NCI-H524 (cell line): ENCODE measurements at places on chromosomes 16 and 17.

DNA sequence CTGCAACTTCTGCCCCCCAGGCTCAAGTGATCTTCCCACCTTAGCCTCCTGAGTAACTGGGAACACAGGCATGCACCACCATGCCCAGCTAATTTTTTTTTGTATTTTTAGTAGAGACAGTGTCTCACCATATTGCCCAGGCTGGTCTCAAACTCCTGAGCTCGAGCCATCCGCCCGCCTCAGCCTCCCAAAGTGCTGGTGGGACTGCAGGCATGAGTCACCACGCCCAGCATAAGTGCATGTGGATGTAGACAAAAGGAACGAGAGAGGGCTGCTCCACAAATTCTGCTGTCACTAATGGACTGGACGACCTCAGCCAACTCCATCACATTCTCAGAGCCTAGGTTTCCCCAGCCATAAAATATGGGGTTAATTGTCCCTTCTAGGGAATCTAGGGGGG is 7.7 kb upstream of the SP2 start:
- DNase-seq = no peak

DNA sequence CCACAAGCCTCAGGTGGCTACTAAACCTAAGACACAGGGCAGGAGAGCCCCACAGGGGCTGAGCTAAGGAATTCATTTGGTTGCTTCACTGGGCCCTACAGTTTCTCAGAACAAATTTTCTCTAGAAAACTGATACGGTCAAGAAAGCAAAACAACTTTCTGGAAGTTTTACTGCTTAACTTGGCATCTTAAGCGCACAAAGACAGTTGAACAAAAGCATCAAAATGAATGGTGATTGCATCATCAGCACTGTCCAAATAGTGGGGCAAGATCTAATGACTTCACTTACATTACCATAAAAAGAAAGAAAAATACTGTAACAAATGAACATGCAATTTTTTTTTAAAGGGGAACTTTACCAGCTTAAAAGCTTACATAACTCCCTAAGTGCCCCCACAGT is 47.6 kb downstream of the XPO6 start:
- no peak for DNase-seq

DNA sequence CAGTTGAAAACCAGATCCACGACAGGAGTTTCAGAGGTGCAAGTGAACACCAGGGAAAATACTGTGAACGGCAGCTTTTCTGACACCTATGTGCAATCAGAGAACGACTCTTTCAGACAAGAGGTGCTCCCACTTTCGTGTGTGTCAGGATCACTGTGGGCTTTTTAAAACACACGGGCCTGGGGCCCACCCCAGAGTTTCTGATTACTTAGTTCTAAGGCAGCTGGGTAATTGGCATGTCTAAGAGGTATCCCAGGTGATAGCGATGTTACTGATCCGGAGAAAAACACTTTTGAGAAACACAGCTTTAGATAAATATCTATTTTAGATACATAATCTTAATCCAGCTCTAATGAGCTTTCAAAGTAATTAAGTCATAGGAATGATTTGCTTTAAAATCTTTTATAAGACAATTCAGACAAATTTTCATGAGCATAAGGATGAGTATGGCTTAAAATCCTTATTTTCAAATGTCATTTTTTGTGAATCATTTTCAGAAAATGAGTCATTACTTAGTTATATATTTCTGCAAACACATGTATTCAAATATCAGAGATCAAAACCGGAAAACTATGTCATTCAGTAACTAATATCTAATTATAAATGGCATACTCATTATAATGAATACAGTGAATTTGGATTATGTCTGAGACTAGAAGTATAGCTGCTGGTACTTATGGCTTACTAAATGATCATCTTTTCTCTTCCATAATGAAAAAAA is 217.9 kb upstream of the PSMD7 start:
- no peak for DNase-seq

DNA sequence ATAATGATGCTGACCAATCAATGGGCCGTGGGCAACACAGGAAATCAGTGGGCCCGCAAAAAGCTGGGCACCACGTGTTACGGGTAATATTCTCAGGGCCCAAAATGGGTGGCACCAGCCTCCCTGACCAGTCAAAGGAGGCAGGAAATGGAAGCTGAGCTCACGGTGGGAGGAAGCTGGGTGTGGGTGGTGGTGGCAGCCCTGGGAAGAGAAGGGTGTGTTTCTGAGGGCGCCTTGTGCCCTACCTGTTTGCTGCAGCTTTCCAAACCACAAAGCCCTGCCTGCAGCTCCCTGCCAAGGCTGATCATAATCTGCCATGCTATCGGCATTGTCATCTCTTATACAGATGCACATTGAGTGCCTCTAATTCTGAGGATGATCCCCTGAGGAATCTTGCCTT is 457.9 kb downstream of the SLC39A11 start:
- DNase-seq = no peak

- no peak for DNase-seq
Measured at GRCh38 chr16:54050459-54051210, 236.0 kb downstream of the IRX3 start.

GRCh38 chr16:23534868-23535860 is 22.0 kb downstream of the EARS2 start:
- no peak for DNase-seq

DNA sequence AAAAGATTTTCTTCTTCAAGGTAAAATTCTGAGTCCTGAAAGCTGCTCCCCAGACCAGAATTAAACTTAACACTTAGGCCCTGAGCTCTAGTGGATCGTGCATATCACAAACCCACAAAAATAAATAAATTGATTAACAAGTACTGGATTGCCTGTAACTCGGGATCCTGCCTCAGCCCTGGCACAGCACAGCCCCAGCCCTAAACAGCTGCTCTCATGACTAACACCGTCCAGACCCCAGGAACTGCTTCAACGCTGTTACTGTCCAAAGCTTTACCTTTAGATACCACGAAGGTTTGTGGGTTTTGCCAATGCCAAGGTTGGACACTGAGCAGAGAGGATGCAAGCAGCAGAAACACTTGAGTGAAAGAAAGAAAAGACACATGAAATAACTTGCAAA is 172.5 kb downstream of the COPRS start:
- DNase-seq = no peak

DNA sequence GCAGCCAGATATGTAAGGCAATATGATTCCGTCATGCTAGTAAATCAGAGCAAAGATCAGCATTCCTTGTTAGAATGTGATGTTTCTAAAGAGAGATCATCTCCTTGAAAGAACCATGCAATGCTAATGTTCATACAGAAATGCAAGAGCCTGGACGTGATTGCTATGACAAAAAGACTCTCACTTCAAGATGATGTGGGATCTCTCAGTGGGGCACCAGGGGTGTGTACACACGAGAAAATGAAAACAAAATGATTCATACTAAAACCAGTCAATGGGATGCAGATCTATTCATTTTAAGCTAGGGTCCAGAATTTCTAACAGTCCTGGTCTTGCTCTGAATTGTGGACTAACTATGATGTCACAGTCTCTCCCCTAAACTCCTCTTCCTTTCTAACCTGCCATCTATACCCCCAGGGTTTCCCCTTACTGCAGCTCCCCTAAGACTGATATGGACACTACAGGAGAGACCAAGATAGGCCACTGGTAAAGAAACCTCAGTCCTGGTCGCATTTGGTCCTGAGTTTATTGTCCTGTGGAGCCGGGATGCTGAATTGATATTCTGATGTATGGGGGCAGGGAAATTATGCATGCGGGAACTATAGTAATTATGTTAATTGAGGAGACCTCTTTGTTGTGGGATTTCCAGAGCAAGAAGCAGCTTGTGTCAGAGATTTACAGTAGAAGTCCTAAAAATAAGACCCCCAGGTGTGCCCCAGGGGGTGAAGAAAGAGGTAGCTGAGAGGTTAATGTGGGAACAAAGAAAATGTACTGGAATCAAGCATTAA is 179.0 kb downstream of the PMP22 start:
- no peak for DNase-seq

DNA sequence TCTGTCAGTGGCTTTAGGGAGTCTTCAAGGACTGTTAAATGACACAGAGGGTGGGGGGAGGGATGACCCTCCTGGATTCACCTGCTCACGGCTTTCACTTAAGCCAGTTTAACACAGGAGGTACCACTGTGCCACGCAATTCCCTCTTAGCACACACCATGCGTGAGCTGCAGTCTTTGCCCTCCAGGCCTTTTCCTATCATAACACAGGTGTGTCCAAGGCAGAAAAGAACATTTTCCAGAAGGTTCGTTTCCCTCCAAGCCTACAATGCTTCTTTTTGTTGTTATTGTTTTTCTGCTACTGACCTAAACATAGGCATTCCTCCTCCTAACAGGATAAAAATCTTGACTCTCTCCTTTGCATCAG is 1.1 kb downstream of the ZFHX3 start:
- DNase-seq = peak; percentile 88

DNA sequence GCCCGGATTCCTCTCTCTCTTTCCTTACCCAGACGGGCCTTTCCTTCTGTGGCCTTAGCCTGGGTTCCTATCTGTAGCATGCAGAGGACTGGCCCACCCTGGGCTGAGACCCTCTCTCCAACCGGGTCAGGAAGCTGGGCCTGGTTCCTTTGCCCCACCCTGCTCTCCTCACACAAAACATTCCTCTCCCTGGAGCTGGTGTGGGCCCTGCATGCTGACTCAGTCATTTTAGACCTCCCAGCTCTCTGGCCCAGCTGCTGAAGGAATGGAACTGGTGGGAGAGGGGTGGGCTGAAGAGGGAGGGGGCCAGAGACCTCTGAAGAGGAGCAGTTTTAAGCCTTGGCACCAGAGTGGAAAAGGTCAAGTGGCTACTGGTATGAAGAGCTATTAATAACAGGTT is 957 bp downstream of the MYL4 start:
- no peak for DNase-seq

GRCh38 chr17:81132197-81132540 is 33.1 kb upstream of the PVALEF start:
- DNase-seq = no peak

GRCh38 chr17:74332017-74332650 is 6.1 kb downstream of the KIF19 start:
- peak; percentile 56 for DNase-seq

DNA sequence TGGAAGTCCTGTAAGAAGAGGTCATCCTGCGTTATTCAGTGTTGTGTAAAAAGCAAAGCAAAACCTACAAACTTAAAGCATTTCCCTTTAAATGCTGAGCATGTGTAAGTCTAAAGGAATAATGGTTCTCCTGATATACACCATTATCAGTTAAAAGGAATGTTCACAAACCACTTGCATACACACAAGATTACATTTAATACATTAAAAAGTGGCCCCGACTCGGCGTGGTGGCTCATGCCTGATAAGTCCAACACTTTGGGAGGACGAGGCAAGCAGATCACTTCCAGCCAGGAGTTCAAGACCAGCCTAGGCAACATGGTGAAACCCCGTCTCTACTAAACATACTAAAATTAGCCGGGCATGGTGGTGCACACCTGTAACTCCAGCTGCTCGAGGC is 30.5 kb downstream of the CPPED1 start:
- no peak for DNase-seq

GRCh38 chr16:11303405-11304138 is 22.4 kb upstream of the PRM1 start:
- no peak for DNase-seq

GRCh38 chr17:32516450-32516849 is 29.7 kb downstream of the CDK5R1 start:
- DNase-seq = peak; percentile 91

- no peak for DNase-seq
Measured at GRCh38 chr17:62662855-62663254, 35.4 kb downstream of the MRC2 start.

DNA sequence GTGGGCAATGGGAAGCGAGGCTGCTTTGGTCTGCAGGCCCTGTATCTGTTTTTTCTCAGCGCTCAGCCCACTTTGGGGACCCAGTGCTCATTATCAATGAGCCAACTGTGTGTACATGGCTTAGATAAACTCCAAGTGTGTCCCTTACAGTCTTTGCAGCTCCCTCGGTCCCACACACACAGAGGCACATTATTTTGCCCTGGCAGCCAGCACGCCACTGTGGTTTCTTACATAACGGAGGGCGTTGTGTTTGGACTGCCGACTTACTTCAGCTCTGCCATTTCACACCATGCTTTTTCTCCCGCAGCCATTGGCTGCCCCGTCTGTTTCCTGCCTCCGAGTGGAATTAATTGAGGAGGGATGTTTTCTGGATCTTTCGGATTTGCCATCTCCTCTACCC is 56.5 kb upstream of the CLEC18A start:
- no peak for DNase-seq

DNA sequence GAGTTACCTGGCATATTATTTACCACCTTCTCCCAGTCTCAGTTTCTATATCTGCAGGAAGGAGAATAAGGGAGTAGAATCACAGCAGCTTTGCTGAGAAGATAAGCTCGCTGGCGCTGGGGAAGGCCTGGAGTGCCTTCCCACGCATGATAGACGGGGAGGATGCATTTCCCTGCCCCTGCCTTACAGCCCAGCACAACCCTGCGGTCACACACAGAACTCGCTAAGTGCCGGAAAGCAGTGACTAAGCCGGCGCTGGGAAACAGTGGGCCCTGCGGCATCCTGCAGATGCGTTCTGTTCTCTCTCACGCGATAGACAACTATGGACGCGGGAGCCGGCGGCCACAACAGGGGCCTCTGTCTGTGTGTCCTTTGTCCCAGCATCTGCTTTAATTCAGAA is 4.8 kb downstream of the CA5A start:
- no peak for DNase-seq

DNA sequence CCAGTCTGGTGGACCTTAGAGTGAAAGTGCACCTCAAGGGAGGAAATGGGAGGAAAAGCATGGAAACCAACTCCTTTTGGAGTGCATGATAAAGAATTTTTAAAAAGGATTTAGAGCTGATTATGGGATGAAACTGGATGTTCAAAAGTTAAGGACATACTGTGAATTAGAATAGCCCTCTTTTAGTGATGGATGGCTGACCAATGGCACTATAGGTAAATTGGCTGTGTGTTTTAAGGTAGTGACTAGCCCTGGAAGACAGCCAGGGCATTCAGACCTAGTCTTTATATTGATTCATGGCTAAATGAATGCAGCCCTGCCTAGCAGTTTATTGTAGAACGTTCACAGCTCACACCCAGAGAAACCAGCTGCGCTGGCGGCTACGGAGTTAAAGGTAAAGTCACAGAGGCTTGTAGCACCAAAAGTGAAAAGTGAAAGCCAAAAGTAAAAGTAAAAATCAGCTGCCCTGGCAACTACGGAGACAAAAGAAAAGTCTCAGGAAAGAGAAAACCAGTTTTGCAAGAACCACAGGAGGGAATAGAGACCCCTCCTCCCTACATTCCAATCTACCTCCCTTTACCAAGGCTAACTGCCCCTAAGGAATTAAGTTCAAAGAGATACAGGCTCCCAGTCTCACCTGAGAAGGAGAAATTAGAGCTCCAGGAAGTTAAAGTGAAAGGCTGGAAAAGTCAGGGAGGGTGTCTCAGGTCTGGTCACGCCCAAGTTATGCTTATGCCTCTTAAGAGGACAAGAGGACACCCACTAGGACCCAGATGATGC is 21.8 kb downstream of the ACSM1 start:
- DNase-seq = no peak

- no peak for DNase-seq
Measured at GRCh38 chr16:49924078-49924477, 68.2 kb upstream of the ZNF423 start.

DNA sequence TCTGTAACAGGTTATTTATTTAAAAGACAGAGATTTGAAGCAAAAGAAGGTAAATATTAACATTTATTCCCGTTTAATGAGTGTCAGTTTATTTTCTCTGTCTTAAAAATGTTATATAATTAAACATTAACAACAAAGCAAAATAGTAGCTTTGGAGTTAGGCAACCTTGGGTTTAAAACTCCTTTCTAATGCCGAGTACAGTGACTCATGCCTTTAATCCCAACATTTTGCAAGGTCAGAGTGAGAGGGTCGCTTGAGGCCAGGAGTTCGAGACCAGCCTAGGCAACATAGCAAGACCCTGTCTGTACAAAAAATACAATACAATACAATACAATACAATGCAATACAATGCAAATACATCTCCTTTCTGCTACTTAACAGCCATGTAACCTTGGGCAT is 128.7 kb downstream of the CHD9 start:
- DNase-seq = no peak
